ENCODE measurements at places on chromosomes 11 and 22.
A peak's percentile ranks its signal among the peaks of the same experiment; 100 is the strongest.

- DNase-seq, result no peak
Measured at GRCh38 chr11:68939583-68940555, 36.2 kb downstream of the IGHMBP2 start.

- DNase-seq, result no peak
Measured at GRCh38 chr11:8665222-8665621, 17.2 kb downstream of the TRIM66 start.

DNA sequence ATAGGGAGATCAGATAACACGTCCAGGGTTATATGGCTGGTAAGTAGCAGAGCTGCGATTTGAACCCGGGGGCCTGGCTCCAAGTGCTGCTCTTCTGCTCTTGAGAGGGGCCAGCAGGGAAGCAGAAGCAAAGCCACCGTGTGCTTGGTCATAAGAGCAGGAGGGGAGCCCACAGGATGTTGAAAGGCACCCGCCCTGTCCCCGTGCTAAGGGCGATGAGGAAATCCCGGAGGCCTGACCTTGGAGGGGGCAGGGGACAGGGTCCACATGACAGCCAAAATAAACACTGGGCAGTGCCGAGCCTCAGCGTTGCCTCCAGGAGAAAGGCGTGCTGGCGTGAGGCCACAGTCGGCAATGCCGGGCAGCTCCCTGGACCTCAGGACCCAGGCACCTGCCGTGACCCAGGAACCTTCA, 28.8 kb downstream of the TOM1 start:
- DNase-seq, result no peak

DNA sequence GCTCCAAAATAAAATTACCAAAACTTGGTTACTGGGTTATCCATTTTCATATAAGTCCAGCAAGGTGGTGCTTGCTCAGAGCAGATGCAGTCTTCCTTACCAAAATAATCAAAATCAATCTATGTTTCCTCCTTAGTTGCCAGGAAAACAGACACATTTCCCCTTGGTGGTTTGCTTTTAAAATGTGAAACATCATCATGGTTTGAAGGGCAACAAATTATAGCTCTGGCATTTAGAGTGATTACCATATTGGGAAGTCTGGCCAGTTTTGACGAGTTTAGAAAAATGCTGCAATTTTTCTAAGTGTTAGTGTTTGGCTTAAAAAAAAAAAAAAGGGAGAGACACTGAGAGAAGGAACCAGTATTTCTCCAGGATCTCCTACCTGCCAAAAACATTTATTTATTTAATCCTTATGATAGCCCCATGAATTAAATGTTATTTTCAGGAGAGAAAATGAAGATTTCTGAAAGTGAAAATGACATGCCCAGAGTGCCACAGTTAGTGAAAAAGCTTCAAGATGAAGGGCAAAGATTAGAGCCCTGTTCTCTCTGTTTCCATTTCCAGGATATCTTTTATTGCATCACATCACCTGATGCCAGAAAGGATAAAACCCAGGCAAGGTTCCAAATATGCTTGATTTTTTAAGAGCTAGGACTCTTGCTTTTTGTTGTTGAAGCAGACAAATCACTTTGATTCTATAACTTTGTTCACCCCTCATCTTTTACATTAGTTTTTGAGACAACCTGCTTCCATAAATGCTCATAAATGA, 29.6 kb upstream of the TBCEL start:
- DNase-seq, result no peak

- DNase-seq, result no peak
Measured at GRCh38 chr11:106017093-106017492, 4.9 kb downstream of the MSANTD4 start.

DNA sequence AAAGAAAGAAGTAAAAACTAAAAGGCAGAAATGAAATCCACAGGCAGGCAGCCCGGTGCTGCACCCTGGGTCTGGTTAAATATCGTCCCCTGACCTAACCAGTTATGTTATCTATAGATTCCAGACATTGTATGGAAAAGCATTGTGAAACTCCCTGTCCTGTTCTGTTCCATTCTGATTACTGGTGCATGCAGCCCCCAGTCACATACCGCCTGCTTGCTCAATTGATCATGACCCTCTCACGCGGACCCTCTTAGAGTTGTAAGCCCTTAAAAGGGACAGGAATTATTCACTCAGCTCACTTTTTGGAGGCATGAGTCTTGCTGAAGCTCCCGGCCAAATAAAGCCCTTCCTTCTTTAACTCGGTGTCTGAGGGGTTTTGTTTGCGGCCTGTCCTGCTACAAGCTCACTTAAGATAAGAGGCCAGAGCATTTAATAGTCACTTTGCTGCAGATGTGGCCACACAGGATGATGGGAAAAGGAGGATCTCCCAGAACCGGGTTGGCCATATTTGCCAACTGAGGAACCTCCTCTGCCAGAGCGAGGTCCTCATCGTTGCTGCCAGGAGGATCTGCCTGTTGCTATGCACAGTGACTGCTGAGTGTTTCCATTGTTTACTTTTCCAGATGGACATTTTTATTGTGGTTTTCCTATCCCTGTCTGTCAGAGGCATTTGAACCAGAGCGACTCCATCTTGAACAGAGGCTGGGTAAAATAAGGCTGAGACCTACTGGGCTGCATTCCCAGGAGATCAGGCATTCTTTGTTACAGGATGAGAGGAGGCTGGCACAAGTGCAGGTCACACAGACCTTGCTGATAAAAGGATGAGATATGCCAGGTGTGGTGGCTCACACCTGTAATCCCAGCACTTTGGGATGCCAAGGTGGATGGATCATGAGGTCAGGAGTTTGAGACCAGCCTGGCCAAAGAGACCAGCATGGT, 10.2 kb downstream of the C11orf96 start:
- DNase-seq, result no peak

GRCh38 chr11:3014943-3015342, 22.8 kb upstream of the NAP1L4 start:
- no peak for DNase-seq

DNA sequence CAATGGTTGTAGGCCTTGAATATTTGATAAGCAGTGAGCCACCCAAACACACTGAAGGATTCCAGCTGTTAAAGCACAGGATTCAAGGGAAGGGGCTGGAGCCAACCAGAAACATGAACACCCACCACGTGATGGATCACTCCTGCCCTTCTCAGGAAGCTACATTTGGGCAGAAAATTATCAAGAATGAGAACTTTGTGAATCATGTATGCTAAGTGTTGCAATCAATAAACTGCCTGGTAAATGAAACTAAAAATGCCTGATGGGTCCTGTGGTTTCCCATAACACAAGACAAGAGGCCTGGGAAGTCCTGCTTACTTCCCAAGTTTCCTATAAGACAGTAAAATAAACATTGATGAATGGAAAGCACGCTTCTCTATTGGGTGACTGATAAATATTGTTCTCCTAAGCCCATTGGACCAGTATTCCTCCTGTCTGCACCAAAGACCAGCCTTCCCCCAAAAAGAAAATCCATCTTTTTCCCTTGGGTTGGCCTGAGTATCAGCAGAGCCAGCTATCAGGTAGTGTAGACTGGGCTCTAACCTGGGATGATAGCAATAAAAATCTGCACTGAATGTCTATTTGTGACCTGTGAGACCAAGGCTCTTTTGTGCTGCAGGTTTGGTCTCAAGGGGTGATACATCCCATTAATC, 98.4 kb downstream of the CCDC83 start:
- DNase-seq, result no peak

DNA sequence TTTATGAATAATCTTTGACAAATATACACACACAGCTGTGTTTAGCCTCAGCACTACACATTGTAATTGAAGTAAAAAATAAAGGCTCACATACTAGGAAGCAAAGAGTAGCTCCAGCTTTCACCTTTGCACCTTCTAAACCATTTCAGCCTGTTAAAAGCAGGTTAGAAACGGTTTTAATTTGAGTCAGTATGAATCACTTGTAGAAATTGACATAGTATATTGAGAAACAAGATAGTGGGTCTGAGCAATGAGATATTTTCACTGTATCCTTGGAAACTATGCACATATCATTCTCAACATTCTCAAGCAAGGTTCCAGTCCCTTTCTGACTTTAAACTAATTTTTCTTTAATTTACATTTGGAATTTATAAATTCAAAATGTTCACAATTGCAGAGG, 380.3 kb downstream of the AASDHPPT start:
- no peak for DNase-seq

DNA sequence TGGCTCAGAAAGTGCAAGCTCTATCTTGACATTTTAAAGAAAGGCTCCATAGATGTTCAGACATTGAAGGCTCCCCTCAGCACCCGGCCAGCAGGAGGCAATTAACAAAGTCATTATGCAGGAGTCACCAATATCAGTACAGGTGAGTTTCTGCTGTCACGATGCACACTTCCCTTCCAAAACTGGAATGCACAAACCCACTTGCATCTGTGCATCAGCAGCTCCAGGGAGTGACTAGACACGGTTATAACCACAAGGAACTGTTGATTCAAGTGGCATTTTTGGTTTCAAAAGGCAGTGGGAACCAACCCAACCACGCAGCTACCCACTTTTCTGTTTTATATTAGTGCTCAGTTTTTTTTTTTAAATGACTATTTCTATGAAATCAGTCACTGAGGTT, 293.9 kb upstream of the NARS2 start:
- no peak for DNase-seq

- no peak for DNase-seq
Measured at GRCh38 chr22:20805972-20806471, 32.1 kb downstream of the SERPIND1 start.

- peak; percentile 84 for DNase-seq
Measured at GRCh38 chr22:50674606-50675552, 2.3 kb downstream of the SHANK3 start.

DNA sequence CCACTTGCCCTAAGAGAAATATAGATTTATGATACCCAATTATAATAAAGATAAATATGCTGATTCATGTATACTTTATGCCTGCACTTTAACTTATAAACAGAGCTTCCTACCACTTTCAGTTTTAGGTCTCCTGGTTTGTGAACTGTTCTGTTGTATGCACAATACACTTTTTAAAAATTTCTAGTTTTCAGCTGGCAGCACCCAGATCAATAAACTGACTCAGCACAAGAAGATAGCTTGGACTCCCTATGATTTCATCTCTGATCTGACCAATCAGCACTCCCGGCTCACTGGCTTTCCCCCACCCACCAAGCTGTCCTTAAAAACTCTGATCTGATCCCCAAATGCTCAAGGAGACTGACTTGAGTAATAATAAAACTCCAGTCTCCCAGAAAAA, 33.5 kb upstream of the FAM181B start:
- DNase-seq, result no peak

DNA sequence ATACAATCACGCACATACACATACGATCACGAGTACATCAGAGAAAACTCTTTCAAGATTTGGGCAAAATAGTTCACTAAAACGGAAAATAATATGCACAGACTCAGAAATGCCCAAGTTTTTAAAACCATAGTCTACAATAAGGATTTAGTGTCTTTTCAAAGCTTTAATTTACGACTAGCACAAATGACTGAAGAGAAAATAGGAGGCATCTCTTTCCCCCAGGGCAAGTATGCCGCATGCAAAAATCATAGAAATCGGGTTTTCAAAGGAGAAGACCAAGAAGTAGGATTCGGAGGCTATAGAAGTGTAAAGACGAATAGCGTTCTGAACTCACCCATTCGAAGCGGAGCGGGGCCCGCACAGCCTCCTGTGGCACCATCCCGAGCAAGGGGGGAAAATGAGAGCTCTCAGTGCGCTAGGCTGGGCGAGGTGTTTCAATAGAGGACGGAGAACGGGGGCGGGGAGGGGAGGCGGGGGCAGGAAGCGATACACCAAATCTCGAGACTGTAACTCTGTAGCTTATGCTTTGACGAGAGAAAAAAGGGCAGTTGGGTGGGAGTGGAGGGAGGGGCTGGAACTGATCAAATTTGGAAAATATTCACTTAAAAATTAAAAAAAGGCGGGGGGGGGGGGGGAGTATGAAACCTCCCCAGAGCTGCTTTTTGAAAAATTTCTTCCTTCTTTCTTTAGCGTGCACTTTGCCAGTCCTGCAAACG, 15.8 kb downstream of the BLID start:
- DNase-seq, result peak; percentile 36

- no peak for DNase-seq
Measured at GRCh38 chr11:127137771-127138280, 137.3 kb upstream of the KIRREL3 start.

DNA sequence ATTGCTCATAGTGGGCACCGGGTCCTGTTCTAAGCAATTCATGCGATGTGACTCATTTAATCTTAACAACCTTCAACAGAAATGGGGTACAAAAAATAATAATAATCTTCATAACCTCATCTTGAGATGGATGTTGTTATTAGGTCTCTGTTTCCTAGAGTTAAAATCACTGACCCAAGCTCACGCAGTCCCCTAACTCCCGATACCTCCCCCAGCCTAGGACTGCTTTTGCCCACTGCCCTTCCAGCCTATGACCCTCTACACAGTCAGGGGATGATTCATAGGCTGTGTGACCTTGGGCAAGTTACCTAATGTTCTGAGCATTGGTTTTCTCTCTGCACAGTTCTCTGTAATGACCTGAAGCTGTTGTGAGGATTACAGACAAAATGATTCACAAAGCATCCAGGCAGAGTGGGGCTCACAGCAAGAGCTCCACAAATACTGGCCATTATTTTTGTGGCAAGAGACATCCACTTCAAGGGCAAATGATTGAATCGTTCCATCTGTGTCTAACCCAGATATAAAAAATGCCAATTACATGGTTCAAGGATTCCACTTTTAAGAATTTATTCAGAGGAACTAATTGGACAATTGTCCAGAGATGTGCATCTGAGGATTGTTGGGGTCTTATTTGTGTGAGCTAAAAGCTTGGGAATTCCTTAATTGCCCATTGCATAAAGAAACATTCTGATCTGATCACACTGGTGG, 20.0 kb downstream of the MTFP1 start:
- no peak for DNase-seq

DNA sequence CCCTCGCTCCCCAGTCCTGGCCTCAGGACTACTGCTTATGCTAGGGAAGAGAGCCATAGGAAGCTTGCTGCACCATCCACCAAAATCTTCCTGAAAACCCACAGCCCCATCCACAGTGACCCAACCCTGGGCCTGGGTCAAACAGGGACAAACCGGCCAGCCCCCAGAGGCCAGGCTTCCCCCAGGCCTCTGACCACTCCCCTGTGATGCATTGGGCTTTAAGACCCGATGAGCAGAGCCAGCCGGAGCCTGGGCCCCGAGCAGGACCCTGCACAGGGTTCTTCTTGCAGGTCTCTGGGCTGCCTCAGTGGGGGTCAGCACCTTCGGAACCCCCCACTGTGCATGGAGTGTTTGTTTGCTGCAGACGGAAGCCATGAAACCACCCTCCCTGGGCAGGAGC, 583.7 kb downstream of the BRD1 start:
- no peak for DNase-seq

DNA sequence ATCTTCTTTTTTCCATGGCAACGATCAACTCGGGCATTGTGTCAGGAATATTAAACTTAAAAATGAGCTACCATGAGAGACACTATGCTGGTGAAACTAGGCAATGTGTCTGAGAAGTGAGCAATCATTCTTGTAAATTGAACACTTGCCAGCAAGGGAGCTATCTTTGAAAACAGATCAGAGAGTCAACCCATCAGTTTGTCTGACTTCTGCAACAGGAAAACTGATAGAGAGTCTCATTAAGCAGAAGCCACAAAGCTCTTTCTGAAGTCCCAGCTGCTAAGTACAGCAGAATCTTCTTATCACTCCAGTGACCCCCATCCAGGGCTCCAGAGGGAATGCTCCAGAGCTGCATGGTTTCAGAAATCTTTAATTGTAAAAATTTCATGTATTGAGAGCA, 114.7 kb downstream of the MSANTD4 start:
- DNase-seq, result no peak

GRCh38 chr11:103926990-103927389, 109.5 kb upstream of the DDI1 start:
- DNase-seq, result no peak

- DNase-seq, result peak; percentile 90
Measured at GRCh38 chr11:13110929-13111812, 102.1 kb downstream of the RASSF10 start.

Data from ELF-1 (cell line).